ENCODE measurements at places on chromosomes 4 and X.

GRCh38 chr4:170853422-170854021 is 763.8 kb upstream of the AADAT start:
- DNase-seq = peak; percentile 22

GRCh38 chr4:83922402-83922801 is 386.5 kb downstream of the GPAT3 start:
- DNase-seq = no peak

DNA sequence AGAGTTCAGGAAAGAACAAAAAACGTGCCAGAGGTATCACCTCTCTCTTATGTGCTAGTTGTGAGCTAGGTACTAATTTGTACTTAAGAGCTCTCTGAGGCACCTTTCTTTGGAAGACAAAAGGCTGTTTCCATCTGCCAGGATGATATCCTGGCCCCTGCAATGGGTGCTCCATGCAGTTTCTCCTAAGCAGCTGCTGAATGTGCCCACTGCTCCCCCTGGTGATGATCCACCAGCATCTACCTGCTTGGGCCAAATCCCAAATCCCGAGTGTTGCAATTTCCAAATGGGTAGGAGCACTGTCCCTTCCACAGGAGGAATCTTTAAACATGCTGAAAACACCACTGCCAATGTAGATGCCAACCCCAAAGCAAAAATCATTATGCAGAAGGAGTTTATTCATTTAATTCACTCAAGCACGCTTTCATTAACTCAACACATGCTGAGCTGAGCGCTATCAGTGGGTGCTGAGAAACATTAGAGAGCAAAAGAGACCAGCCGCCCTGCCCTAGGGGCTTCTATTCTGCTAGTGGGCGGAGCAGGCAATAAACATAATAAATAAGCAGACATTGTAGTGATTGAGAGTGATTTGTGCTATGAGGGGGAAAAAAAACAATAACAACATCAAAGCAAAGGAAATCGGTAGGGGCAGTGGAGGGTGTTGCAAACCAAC is 69.6 kb upstream of the C4orf50 start:
- no peak for DNase-seq

GRCh38 chrX:74085642-74086236 is 218.2 kb upstream of the ZCCHC13 start:
- no peak for DNase-seq

DNA sequence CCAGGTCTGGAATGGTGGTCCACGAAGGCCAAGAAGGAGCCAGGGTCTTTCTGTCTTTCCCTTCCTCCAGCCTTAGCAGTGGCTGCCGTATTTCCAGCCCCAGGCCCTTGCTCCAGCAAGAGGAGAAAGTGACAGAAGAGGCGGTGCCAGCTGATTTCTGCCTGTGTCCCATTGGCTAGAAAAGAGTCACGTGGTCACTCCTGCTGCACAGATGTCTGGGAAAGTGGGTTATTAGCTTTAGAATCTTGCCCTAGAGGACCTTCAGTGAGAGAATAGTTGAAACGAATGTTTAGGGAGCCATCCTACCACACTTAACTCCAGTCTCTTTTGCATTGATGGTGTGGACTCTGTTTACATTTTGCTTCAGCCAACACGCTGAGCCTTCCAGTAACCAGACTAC is 99.3 kb upstream of the BCOR start:
- no peak for DNase-seq

GRCh38 chr4:89468602-89469001 is 161.0 kb upstream of the GPRIN3 start:
- DNase-seq = no peak

DNA sequence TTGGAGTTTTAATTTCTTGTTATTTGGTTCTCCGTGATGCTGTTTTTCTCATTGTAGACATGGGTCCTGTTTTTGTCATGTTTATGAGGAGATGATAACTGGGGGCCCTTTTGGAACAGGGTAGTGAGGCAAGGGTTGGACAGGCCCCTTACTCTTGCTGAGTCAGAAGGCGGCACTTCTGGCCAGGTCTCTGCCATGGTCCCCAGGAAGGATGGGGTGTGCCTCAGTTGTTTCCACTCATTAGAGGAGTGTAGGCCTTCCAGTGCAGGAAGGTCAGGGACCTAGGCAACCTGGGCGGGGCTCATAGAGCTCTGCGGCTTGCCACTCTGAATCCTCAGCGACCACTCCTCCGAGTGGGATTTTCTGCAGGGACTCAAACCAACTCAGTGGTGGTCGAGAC is 68.2 kb downstream of the NELFA start:
- no peak for DNase-seq

DNA sequence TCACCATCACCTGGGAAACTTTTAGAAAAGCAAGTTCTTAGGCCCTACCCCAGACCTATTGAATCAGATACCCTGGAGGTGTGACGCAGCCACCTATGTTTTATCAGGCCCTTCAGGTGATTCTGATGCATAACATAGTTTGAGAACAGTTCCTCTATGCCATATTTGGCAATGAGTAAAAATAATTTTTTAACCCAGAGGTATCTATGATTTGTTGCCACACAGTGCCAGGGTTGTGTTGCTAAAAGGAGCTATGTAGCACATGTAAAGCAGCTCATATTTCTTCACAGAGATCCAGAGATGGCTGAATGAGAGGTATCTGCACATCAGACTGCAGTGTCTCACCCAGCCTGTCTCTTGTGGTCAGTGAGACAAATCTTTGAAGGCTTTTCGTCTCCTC is 85.3 kb downstream of the PTPN13 start:
- DNase-seq = no peak

DNA sequence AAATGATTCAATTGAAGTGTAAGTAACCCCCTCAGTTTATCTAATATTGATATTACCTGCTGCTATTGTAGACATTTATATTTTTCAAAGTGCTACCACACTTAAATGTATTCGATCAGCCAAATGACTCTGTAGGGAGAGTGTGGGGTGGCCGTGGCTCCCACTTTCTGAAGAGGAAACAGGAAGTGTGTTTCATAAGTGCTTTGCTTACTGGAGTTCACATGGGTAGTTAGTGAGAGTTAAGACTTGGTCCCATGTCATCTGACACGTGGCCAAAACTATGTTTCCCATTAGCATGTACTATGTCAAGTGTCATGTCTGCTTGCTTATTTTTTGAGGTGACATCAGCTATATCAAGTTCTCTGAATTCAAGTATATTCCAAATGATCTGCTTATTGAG is 308.1 kb upstream of the GATB start:
- DNase-seq = no peak

DNA sequence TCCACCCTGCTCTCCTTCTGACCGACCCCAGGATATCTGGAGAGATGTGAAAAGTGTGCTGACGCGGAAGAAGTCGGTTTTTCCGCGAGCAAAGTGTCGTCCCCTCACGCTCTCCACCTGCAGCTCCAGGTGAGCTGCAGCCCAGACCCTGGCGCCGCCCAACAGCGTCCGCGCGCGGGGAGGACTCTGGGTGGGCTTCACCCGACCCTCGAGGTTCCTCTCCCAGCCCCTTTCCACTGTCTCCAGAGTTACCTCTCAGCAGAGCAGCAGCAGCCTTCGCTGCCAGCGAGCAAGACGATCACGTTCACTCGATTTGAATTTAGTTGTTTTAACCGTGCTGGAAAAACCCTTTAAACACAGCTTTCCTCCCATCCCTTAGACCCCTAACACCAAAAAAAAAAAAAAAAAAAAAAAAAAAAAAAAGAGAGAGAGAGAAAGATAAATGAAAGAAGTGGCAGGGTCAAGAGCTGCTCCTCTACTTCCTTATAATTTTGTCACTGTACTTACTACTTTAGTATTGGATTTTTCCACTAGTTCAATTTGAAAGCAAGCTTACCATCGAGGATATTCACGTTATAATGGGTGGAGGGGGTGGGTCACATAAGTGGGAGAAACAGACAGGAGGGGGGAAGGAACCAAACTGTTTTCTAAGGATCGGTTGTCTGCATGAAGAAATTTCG is 758 bp upstream of the NR3C2 start:
- no peak for DNase-seq

GRCh38 chrX:34875204-34875603 is 67.4 kb upstream of the FAM47B start:
- DNase-seq = no peak

DNA sequence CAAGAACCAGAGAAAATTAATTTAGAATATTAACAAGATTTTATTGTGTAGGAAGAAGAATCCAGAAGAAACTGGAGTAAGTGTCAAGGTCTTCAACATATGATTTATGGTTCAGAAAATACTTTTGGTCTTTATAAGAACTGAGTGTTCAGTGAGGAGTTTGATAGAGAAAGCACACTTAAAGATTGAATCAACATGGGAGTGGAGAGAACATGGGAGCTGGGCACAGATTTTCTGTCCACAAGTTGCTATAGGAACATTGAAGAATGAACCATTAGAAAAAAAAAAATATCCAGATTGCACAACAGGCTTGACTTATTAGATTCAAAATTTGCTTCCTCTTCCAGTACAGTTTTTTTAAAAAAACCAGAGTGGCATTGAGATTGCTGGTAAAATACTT is 601.2 kb upstream of the GNPDA2 start:
- no peak for DNase-seq

DNA sequence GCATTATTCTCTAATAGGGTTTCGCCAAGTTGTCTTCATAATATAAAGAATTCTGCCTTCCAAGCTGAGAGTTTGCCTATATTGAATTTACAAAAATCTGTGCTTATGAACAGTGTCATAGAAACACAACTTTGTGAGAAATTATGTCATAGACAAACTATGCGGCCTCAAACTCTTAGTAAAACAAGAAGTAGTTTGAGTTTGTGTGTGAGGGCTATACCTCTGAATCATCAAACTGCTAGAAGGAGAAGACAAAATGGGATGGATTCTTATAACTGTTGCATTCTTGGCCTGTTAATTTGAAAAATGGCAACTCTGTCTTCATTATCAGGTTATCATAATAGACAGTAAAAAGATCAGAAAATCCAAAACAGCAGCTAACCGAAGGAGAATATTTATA is 46.1 kb upstream of the NAP1L5 start:
- DNase-seq = no peak

DNA sequence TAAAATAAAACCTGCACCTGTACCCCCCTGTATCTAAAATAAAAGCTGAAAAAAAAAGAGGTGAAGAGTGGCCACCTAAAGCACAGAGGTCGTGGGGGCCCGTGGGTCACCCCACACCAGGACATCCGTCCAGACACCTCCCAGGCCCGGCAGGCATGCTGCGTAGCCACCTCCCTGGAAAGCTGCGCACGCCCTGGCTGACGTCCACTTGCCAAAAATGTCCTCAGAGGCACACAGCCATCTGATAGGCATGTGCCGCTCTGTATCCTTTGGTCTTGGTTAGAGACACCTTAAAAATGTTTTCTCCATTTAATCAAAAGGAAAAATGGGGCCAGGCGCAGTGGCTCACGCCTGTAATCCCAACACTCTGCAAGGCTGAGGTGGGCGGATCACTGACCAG is 17.7 kb downstream of the FAM53A start:
- no peak for DNase-seq
